ENCODE measurements at places on chromosomes 1 and 21.

- ATAC-seq = no peak
These were observed 14.3 kb upstream of the ADARB1 start for GRCh38 chr21:45060089-45060488.

GRCh38 chr1:218874801-218875400 is 298.8 kb upstream of the LYPLAL1 start:
- no peak for ATAC-seq

DNA sequence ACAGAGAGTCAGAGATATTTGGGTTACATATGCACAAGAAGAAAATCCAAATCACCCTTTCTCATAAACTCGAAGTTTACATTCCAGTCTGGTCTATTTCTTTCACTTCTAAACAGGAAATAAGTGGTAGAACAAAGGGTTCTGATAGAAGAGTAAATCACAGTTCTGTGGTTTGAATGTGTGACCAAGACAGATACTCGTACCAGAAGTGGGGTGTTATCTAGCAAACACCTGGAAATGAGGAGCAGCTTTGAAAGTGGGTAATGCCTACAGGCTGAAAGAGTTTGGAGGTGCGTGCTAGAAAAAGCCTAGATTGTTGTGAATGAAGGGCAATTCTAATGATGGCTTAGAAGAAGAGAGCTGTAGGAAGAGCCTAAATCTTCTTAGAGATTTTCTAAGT is 74.7 kb downstream of the FH start:
- no peak for ATAC-seq

DNA sequence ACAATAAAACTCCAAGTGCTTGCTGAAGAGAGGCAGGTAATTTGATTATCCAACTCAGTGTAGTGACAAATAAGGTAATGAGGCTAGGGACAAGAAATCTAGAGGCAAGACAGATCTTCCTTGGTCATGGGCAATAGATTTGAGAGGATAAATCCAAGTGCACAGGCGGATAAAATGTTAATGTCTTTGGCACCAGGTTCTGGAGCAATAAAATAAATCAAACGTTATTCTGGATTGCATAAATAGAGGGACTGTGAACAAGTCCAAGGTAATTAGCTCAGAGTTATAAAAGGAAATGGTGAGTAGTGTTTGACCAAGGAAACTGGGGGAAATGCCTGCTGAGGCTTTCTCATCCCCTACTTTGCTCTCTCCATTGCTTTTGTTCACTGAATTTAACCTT is 329.3 kb upstream of the PROX1 start:
- no peak for ATAC-seq

DNA sequence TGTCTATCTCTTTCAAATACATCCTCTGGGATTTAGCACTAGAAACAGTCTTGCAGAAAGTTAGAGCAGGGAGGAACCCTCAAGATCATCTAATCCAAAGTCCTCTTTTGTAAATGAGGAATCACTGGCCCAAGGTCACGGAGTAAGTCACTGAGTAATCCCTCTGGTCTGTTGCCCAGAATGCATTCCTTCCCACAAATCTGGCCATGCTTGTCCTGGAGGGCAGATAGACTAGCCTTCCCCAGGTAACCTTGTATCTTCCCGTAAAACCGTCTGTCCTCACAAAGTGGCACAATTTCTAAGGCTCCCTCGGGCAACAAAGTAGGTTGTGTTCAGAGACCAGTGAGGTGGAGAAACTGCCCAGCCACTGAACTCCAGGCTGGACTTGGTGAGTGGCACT is 46.2 kb downstream of the DDR2 start:
- ATAC-seq = no peak

DNA sequence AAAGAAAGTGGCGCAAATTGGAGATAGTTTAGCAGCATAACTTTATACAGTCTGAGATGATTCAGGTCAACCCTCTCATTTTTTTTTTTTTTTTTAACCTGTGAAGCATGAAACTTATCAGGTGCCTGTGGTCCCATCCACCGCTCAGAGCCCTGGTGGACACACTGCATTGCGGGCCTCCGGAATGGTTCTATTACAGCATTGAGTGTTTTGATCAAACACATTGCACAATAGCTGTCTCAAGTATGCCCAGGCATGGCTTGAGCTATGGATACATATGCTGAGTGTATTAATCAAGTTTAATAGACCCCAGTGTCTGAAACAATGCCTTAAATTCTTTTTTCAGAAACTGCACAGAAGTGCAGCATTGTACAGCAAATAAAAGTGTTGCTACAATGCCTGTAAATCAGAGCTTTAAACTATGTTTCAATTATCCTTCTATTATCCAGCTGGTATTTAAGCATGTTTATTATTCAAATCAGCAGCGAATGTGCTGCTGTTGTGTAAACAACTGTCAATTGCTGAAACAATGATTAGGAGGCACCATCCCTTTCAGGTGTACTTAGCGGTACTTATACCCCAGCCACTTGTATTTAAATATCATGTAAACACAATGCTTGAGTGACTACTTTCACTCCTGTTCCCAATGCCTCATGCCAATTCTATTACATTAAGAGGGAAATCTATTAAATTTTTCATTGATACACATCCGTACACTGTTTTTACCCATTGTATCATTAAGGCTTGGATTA is 456.6 kb downstream of the RPS6KC1 start:
- no peak for ATAC-seq

- ATAC-seq = no peak
These were observed 20.1 kb upstream of the COG2 start for GRCh38 chr1:230622151-230622550.

DNA sequence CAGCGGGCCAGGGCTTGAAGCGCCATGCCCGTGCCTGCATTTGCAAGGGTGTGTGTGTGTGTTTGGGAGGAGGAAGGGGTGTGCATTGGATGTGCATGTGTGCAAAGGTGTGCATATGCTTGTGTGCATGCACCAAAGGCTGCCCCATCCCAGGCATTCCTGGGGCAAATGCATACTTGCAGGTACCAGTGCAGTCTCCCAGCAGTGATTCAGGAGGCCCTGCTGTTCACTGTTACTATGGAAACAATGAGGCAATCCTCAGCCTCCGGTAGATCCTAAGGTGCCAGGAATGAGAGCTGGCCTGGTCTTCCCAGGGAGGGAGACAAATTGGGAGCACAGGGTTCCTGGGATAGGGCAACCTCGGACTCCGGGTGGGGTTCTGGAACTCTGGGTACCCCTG is 7.5 kb upstream of the FNDC5 start:
- ATAC-seq = no peak

GRCh38 chr1:42178249-42178648 is 13.7 kb upstream of the GUCA2A start:
- ATAC-seq = no peak

DNA sequence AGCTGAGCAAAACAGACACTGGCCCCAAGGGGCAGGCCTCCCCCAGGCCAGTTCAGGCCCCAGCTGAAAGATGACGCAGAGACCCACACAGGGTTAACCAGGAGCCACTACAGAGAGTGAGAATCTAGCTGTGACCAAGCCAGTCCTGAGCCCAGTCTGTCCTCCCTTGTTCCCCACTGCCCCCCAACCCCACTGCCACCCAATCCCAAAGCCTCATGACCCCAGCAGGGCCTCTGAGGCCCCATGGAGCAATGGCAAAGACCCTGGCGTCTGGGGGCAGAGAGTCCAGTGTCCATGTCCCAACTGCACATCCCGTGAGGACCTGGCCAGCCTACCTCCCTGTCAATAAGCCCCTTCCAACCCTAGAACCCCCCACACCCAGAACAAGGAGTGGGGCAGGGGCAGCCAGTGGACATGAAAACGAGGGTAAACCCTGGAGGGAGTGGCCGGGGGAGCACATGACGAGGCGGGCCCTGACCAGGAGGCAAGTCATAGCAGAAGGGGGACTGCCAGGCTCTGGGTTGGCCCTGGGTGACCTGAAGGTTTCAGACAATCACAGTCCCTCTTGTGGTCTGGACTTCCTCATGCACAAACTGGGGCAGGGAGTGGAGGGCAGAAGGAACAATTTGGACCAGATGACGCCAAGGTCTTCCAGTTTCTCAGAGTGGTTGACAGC is 100.5 kb downstream of the GLIS1 start:
- no peak for ATAC-seq

GRCh38 chr1:232767305-232768074 is 37.7 kb upstream of the MAP10 start:
- ATAC-seq = no peak

- peak; percentile 58 for ATAC-seq
These were observed 87.5 kb upstream of the CACYBP start for GRCh38 chr1:174912264-174912663.

- ATAC-seq = no peak
These were observed 456 bp downstream of the TOMM40L start for GRCh38 chr1:161226320-161226711.

DNA sequence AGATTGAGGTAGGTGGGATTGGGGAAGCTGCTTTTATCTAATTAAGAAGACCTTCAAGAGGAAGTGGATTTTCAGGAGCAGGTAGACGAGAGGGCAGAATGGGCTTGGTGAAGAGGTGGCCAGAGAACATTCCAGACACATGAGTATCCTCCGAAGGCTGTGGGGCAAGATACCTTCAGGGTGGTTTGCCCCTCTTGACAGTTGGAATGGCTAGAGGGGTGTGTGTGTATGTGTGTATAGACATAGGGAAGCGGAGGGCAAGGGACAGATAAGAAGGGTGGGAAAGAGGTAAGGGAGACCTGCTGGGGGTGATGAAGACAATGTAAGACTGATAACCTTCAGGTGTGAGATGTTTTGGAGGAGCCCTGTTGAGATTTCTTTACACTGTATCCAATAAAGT is 46.8 kb upstream of the TSPAN2 start:
- no peak for ATAC-seq

DNA sequence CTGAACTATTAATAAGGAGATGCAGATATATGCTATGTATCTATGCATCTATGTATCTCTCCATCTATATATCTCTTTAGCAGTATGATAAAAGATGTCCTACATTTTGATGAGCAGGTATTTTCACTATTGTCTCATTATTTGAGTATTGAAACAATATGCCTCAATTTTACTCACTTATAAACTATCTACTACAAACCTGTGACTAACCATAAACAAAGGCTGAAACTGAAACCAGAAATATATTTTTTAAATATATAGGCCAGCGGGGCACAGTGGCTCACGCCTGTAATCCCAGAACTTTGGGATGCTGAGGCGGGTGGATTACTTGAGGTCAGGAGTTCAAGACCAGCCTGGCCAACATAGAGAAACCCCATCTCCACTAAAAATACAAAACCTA is 22.0 kb downstream of the EIF4G3 start:
- ATAC-seq = no peak

DNA sequence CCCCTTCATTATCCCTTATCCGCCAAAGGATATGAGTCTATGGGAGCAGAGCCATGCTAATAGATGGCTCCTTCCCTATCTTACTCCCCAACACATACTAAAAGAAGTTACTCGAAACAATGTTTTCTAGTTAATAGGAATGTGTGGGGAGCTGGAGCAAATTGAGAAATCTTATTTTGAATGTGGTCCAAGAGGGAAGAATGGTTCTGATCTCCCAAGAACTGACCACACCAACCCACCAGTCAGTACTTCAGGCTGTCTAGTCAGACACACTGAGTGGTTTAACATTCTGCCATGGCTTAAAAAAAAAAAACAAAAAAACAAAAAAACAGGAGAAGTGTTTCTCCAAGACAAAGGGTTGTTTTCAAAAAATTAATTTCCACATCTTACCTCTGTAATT is 31.5 kb upstream of the DNASE2B start:
- ATAC-seq = no peak

GRCh38 chr1:211676106-211676583 is 724 bp upstream of the NEK2 start:
- no peak for ATAC-seq

DNA sequence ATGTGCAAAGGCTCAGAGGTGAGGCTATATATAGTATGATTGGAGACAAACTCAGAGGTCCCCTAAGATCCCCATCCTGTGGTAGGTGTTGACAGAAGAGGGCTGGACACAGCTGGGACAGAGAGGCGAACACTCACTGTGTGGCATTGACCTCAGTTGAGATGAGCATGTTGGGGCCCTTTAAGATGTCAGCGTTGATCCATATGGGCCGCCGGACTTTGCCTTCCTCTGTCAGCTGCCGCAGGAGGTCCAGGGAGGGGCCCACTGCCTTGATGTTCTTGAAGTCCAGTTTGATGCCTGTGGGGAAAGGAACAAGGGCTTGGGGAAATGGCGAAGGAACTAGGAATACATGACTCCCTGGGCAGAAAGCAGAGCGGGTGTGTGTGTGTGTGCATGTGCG is 8.8 kb downstream of the FAM151A start:
- no peak for ATAC-seq

DNA sequence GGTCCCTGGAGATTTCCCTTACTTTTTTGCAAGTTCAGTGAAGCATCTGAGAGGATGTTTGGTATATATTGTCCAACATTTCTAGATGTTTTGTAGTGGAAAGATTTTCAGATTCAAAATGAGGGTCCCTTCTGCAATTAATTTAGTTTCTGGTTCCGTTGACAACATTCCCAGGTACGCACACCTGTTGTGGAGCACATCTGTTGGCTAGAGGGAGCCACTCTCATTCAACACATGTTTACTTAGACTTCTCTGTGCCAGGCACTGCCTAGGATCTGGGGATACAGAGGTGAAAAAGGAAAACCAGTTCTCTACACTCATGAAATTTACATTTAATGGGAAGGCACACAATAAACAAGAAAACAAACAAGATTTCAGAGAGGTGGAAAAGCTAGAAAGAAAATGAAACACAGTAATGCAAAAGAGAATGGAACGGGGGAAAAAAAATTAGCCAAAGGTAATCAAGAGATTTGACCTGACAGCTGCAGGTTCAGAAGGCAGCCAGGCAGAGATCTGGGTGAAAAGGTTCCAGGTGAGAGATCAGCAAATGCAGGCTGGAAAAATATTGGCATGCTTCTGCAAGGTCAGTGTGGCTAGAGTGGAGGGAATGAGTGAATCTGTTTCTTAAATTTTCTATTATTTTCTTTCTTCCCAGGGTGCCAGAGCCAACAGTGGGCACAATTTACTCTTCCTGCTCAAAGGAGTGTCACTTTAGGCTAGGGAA is 48.4 kb upstream of the KAZN start:
- no peak for ATAC-seq

GRCh38 chr1:166089804-166090203 is 77.0 kb downstream of the FAM78B start:
- ATAC-seq = no peak

DNA sequence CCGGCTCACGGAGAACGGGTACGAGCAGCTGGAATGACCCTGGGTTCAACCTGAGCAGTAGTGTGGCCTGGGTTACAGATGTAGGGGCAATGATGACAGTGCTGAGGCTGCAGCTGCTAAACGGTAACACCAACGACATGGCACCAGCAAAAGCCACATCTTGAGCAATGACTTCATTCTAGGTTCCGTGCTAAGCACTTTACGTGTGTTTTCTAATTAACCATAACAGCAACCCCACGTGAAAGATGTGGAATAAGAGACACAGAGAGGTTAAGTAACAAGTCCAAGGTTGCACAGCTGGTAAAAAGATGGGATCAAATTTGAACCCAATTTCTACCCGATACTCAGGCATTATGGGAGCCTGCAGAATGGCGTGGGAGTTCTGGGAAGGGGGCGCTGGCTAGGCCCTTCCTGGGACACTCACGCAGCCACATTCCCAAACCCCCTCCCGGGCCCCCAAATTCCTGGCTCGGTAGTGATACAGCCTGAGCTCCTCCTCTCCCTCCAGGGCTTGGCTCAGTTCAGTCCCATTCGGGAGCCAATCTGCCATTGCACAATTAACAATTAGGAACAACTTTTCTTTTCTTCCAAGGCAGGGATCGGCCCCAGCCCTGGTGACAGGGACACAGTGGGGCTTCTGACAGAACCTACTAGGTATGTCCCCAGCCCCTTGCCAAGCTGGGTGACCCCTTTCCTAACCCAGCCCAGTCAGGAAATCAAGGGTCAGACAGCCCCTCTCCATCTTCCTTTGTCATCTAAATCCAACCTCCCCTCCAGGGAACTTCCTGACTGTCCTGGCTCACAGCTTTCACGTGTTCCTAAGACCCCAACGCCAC is 23.8 kb upstream of the ECE1 start:
- no peak for ATAC-seq

GRCh38 chr1:207719234-207719633 is 32.6 kb upstream of the CD46 start:
- no peak for ATAC-seq
